Progenitor cell of endocrine pancreas (in vitro differentiated cells): ENCODE measurements at places on chromosomes 2 and 18. TPM values are rescaled to one million over a fixed set of nuclear protein-coding genes. Genes with fewer than 3 reads are reported as not detected.

LCT gene
- total RNA-seq, result 0.19 TPM in 1 of 2 replicates, not detected in the other

GRCh38 chr2:143881246-143881645 lies 638.7 kb downstream of the ZEB2 start:
- no peak for DNase-seq

DNA sequence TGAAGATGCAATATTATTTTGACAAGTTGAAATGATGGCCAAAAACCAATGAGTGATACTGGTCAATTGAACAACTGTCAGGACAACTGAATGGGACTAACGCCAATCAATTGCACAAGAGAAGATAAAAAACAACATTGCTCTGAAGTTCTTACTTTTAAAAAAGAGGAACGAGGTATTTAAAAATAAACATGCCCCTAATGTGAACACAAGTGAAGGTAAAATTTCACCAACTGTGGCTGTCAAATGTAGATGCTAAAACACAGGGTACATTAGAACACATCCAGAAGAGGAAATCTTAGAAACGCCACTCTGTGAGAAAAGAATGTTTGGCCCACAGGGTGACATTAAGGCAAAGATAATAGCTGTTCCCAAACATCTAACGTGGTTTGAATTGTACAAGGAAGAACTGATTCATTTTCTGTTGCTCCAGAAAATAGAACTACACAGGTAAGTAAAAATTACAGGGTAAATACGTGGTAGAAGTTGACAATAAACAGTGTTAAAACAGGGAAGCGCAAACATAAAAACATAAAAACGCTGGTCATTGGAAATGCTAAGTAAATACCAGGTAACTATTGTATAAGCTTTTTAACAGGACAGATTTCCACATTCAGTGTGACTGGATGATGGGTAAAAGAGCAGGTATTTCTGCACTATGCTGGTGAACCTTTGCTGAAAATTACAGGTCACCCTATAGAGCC lies 20.3 kb downstream of the LONRF2 start:
- no peak for DNase-seq

DNA sequence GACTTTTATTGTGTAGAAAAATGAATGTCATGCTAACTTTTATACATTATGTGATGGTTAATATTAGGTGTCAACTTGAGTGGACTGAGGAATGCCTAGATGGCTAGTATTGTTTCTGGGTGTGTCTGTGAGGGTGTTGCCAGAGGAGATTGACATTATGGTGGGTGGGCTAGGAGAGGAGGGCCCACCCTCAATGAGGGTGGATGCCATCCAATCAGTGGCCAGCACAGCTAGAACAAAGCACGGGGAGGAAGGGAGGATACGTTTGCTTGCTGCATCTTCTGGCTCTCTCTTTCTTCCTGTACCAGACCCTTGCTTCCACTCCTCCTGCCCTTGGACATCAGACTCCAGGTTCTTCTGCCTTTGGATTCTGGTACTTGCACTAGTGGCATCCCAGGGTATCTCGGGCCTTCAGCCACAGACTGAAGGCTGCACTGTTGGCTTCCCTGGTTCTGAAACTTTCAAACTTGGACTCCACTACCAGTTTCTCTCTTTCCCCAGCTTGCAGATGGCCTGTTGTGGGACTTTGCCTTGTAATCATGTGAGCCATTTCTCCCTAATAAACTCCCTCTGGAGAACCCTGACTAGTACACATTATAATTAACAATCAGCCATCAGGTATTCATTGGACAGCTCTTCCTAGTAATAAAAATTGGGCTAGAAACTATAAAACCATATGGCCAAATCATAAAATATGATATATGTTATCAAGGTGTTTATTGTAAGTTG lies 31.7 kb upstream of the ZCCHC2 start:
- no peak for DNase-seq

TSPYL6 gene
- total RNA-seq, result not detected in 2 replicates

ASPRV1 gene
- total RNA-seq, result 1.1 and 1.2 TPM in 2 replicates

- DNase-seq, result no peak
Observed at GRCh38 chr2:10469955-10470608, 22.0 kb upstream of the ODC1 start.

CFC1B gene
- not detected in 2 replicates for total RNA-seq

CBLN2 gene
- total RNA-seq, result 0.18 and 0.38 TPM in 2 replicates

CHRNA1 gene
- total RNA-seq, result not detected in 2 replicates

LRP1B gene
- 0.57 and 1.4 TPM in 2 replicates for total RNA-seq

- DNase-seq, result no peak
Observed at GRCh38 chr2:233499928-233500327, 66.7 kb downstream of the USP40 start.

DNA sequence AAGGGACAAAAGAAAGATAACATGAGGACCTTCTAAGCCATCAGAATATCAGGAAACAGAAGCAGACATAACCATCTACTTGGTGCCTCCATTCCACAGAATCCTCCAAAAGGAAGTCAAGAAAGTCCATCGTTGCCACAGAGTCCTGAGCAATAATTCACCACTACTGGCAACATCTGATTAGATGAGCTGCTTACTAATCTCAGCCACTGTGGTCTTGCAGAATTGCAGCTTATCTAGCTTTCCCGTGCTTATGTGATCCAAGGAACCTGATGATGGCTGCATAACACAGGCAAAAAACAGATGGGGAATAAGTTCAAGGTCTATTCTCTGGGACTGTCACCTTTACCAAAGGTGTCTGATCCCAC lies 278.5 kb downstream of the AFF3 start:
- DNase-seq, result no peak

RTTN gene
- 24.7 and 27.7 TPM in 2 replicates for total RNA-seq

GRCh38 chr18:31607384-31607783 lies 15.7 kb downstream of the TTR start:
- DNase-seq, result no peak

C1QL2 gene
- 0.14 and 0.24 TPM in 2 replicates for total RNA-seq

ZNF2 gene
- total RNA-seq, result 5.7 and 6.5 TPM in 2 replicates

GRCh38 chr2:11520092-11520693 lies 13.7 kb upstream of the GREB1 start:
- no peak for DNase-seq

- peak; percentile 37 for DNase-seq
Observed at GRCh38 chr18:3447068-3447894, 2.7 kb upstream of the TGIF1 start.

ZNG1B gene
- total RNA-seq, result 53.5 and 57.8 TPM in 2 replicates

- DNase-seq, result no peak
Observed at GRCh38 chr18:59802031-59802430, 97.8 kb upstream of the PMAIP1 start.

DNA sequence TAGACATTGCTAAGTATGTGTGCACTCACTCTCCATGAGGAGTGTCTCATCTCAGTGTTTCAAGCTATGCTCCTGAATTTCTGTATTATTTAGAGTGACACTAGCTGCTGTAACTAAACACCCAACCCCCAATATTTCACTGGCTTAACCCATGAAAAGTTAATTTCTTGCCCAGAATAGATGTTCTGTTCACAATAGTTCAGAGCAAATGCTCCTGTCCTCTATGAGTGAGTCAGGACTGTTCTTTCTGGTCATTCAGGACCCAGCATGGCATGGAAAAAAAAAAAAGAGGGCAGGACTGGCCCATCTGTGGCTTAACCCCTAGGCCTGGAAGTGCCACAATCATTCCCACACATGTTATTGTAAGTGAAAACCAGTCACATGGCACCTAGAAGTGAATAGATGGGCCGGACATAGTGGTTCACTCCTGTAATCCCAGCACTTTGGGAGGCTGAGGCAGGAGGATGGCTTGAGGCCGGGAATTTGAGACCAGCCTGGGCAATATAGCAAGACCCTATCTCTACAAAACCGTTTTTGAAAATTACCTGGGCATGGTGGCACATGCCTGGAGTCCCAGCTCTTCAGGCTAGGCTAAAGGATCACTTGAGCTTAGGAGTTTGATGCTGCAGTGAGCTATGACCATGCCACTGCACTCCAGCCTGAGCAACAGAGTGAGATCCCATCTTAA lies 663.6 kb downstream of the IRS1 start:
- no peak for DNase-seq

- peak; percentile 55 for DNase-seq
Observed at GRCh38 chr2:26848336-26849055, 564 bp downstream of the DPYSL5 start.

- no peak for DNase-seq
Observed at GRCh38 chr18:13446024-13446423, 227.5 kb downstream of the LDLRAD4 start.
